ENCODE measurements at places on chromosomes 13 and 19.

DNA sequence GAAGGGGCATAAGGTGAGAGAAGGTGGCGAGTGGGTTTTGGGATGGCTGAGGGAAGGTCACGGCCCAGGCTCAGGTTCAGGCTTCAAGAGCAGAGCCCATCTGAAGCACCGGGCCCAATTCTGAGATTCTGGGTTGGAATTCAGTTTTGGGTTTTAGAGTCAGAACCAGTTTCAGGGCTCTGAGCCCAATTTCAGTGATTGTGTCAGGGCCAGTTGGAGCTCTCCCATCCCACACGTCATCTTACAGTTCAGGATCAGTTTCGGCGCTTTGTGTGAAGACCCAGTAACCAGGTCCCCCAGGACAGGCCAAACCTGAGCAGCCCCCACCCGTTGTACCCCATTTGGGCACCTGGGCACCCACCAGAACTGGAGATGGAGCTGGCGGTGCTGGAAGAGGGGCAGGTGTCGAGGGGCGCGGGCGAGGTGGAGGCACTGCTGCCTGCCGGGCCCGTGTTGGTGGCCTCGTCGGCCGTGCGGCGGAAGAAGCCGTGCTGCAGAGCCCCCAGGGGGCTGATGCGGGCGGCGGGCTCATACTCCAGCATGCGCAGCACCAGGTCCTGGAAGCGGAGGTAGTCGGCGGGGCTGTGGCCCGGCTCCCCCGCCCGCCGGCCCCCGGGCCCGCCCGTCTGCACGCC lies 7.5 kb downstream of the DYRK1B start:
- no peak for DNase-seq

- DNase-seq, result no peak
Measured at GRCh38 chr19:9498183-9498902, at the start of gene ZNF560. TSS of gene ZNF560 (minus strand) at chr19:9498616. CDS start at chr19:9475313, 23,303 bp downstream.

DNA sequence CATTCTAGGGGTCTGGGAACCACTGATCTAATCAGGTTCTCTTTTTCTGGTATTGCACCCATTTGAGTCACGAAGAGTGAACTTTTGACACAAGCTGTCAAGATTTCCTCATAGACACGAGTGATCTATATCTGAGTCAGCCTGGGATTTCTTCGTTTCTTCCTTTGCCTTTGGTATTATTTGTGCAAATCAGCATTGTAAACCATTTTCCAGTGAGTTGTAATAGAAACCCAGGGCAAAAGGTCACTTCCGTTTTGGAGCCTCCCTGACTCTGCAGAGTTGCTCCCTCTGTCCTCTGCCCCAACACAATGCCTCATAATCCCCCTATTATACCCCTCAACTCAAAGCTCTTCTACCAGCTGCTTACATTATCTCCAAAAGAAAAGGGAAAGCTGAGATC lies 615.1 kb downstream of the EFNB2 start:
- no peak for DNase-seq

GRCh38 chr13:31395090-31395489 lies 195.3 kb downstream of the B3GLCT start:
- DNase-seq, result no peak

- no peak for DNase-seq
Measured at GRCh38 chr19:33133438-33134031, 1.6 kb downstream of the WDR88 start.

DNA sequence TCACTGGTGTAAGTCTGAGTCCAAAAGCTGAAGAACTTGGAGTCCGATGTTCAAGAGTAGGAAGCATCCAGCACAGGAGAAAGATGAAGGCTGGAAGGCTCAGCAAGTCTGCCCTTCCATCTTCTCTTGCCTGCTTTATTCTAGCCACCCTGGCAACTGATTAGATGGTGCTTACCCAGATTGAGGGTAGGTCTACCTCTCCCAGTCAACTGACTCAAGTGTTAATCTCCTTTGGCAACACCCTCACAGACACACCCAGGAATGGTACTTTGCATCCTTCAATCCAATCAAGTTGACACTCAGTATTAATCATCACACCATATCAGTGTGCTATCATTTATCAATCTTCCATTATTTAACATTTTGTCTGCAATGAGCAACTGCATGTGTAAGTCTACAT lies 223.5 kb downstream of the GPC5 start:
- no peak for DNase-seq

DNA sequence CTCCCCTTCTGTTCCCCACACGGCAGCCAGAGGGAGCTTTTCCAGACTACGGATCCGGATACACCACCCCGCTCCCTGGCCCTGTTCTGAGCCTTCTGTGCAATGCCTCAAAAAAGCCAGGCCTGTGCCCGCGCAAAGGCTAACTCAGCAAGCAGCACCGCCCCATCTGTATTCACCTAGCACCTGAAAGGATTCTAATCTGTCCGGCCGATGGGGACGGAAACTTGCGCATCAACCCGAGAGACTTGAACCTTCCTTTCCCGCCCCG lies 589 bp downstream of the ZBTB45 start:
- DNase-seq, result no peak

GRCh38 chr19:51137792-51138425 lies 4.2 kb upstream of the SIGLEC7 start:
- no peak for DNase-seq

DNA sequence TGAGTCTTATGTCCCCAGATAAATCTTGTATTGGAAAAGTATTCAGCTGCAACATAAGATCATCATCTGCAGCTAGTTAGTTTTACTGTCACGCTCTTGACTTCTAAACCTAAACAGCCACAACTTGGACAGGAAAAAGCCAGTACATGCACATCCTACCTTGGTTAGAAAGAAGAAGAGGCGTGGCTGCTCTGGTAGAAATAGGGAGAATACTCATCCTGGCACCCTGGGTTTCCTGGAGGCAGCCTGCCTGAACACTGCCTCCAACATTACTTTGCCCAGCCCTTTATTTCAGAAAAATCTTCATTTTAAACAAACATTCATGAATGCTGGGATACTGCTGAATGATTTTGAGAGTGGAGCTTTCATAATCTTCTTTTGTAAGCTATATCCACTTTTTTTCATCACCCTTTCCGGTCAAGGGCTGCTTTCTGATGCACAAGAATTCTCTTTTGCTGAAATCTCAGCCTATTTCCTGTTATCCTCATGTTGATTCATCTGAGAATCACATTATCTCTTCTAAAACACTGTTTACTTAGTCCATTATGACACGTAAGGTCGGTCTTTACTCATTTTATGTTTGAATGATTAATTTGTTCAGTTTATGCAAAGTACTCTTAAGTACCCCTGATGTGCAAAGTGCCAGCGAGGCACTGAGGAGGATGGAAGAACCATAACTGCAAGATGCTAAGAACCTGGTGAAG lies 55.2 kb downstream of the STARD13 start:
- DNase-seq, result no peak

GRCh38 chr13:111492341-111492950 lies 172.0 kb downstream of the TEX29 start:
- no peak for DNase-seq

GRCh38 chr19:2813235-2814160 lies 6.2 kb upstream of the ZNF554 start:
- no peak for DNase-seq

DNA sequence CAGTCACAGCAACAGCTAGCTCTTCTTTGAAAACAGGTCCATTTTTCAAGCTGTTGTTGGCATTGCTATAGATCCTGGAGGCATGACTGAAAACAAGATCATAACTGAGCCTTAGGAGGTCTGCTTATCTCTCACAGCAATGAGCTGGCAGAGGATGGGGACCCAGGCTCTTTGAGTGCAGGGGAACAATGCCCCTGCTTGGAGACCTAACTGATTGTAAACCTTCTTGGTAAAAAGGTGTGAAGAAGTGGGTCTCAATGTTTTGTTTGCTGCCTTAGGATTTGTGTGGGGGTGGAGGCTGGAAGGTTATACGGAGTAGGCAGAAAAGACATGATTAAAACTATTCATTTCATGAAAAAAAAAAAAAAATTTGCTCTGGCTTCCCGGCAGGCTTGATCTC lies 94.6 kb downstream of the EFNB2 start:
- DNase-seq, result no peak

GRCh38 chr19:11767633-11768133 lies 883 bp downstream of the ZNF441 start:
- no peak for DNase-seq

- DNase-seq, result no peak
Measured at GRCh38 chr13:108200781-108201398, 14.4 kb downstream of the LIG4 start.
